Stimulated activated CD4-positive, alpha-beta T cell treated with anti-CD3 and anti-CD28 coated beads, TNF-alpha, amount 100 ng/mL, for 4 hours (primary cell): ENCODE measurements at places on chromosomes 4 and X.

GRCh38 chr4:186715077-186715476, 8.6 kb downstream of the FAT1 start:
- DNase-seq, result no peak

DNA sequence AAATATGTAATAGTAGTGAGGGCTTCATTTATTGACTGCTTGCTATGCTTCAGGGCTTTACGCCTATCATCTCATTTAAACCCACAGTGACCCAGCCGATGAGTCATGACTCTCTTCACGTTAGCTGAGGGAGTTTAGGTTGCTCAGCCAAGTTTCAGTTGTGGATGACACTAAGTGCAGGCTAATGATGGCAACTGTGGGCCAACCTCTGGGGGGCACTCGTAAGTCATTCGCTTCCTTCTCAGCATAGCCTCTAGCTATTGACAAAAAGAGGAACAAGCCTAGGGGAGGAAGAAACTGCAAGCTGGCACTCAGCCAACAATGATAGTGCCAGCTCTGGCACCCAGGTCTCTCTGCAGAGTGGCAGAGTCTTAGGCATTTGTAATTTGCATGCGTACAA, 325.0 kb downstream of the ARHGAP10 start:
- no peak for DNase-seq

DNA sequence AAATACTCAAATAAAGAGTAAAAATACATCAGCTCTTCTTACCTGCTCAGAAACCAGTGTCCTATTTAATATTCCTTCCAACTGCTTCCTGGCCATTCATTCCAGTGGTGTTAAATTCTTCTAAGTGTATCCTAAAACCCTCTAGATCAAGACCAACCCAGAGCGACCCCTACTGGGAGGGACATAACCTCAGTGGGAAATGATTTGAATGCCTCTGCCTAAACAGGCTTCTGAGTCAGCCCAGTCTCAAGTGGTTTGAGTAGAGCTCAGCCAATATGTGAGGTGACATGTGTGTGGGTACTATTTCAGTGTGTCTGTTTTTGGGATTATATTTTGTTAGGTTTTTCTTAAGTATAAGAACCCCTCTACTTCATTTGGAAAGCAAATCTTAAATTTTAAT, 133.6 kb upstream of the ARHGEF9 start:
- no peak for DNase-seq

DNA sequence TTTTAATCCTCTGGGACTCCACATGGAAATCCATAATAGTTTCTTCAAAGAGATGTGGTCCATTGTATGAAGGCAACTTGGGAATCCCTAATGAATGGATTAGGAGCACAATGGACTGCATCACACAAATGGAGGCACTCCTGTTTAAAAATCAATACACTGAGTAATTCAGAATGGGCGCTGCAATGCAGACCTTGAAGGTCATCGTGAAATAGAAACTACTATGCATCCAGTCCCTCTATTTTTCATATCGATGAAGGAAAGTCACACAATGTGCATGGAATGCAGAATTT, 98.8 kb upstream of the EGFL6 start:
- no peak for DNase-seq

GRCh38 chr4:136505020-136505419, 1027.3 kb downstream of the PCDH18 start:
- no peak for DNase-seq

- DNase-seq, result no peak
Observed at GRCh38 chrX:14039344-14039743, 9.7 kb upstream of the GEMIN8 start.

DNA sequence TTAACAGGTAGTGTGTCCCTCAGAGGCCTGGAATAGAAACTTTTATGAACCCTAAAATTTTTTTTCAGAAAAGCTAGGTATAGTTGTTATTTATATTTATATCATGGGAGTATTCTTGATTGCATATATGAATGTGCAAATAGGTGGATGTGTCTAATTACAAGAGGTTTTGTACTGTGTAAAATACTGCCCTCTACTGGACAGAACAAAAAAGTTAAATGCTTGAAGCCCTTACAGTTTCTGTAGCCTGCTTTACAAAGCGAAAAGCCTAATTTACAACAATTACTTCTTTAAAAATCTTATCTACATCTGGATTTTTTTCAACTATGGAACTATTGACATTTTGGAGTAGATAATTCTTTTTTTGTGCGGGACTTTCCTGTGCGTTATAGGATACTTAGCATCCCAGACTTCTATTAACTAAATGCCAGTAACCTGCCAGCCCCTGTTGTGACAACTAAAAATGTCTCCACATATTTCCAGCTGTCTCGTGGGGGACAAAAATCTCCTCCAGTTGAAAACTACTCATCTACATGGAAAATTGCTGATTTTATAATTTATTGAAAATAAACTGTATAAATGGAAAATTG, 35.1 kb downstream of the ENPEP start:
- no peak for DNase-seq

GRCh38 chr4:147785129-147785528, 53.2 kb downstream of the ARHGAP10 start:
- DNase-seq, result no peak

DNA sequence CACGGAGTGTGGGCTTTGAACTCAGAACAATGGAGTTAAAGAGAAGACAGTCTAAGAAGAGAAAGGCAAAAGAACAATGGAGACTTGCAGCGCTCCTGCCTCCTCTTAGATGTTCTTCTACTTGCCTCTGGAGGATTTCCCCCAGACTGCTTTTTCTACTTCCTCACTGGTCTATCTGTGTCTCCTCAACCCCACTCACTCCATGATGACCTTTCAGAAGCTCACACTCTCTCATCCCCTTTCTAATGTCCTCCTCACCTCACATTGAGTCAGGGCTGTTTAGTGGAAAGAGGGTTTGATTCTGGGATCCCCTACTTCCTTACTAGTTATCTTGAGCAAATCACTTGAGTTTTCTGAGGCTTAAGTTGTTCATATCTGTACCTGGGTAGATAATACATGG, 12.2 kb upstream of the HERC6 start:
- no peak for DNase-seq

DNA sequence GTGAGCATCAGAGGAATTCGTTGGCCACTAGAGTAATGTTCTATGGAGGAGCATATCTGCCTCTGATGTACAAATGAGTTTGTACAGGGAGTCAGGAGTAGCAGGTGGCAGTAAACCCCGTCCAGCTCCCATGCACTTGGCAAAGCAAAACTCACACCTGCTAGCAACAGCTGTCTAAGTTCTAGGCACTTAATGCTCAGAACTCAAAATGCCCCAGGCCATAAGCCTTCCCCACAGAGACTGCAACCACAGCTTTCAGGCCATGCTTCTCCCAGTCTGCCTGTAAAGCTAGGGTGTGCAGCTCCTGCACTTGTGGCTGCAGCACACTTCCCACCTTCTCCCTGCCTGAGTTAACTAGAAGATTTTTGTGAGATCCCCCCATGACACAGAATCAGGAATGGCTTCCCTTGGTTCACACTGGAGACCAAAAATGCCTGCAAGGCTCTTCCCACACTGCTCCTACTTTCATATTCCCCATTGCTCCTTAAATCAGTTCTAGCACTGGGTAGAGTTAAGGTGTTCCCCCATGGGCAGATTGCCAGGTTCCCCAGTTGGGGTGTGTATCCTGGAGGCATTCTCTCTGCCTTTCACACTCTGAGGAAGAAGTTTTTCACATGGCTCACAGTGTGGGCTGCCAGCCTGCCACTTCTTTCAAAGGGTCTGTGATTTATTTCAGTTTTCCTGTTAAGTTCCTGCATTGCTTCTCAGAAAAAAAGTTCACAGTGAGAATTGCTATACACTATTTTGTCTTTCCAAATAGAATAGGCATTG, 189.9 kb downstream of the STPG2 start:
- DNase-seq, result no peak

DNA sequence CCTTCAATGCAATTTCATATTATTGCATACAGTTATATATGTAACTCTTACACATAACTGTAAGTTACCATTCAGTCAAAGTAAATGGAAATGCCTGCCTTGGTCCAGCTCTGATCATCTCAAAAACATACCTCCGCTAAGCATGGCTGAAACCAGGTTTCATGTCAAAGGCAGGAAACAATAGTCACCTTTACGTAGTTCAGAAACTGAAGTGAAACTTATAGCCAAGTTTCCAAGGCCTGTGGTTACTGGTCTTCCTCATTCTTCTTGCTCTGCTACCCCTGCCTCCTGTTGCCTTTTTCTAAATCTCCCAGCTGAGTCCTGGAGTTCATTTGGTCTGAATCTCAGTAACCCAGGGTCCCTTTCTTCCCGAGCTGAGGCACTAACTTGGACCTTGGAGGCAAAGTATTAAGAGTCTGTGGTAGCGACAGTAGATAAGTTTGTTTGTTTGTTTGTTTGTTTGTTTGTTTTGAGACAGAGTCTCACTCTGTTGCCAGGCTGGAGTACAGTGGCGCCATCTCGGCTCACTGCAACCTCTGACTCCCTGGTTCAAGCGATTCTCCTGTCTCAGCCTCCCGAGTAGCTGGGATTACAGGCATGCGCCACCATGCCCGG, 30.8 kb downstream of the DAPP1 start:
- DNase-seq, result no peak

- no peak for DNase-seq
Observed at GRCh38 chr4:138398322-138398721, 156.2 kb upstream of the SLC7A11 start.

- DNase-seq, result no peak
Observed at GRCh38 chr4:61666244-61666643, 466.1 kb downstream of the ADGRL3 start.

DNA sequence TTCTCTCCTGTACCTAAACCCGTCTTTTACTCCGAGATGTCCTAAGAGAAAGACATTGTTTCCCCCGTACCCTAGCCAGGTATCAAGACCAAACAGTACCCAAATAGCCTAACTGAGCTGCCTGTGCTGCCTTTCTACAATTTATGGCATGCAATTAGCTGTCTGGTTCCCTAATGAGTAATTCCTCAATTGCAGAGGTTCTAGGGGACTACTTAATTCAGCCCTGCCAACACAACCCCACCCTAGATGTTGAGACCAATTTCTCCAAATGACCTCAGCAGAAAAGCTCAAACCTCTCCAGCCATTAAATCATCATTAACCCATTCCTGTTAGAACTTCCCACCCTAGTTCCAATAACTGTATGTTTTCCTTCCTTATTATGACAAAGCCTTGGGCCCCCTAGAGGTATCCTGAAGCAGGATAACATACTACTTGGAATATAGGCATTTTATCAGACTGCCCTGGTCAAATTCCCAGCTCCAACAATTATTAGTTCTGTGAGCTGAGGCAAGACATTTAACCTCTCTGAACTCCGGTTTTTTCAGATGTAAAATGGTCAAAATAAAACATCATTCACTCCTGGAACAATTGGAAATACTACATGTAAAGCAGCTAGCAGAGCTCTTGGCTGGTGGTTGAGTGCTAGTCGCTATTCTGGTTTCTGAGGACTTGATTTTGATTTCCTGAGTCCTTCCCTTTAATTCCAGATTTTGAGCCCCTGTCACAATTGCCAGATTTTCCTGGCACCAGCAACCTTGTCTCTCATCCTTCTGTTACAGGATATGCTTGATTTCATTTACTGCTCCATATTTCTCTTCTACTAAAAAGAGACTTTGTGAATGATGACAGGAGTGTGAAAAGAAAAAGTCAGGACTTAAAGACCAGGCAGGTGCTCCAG, 244.6 kb upstream of the TENM3 start:
- DNase-seq, result no peak

GRCh38 chr4:14583331-14583730, 418.9 kb upstream of the CPEB2 start:
- DNase-seq, result no peak

DNA sequence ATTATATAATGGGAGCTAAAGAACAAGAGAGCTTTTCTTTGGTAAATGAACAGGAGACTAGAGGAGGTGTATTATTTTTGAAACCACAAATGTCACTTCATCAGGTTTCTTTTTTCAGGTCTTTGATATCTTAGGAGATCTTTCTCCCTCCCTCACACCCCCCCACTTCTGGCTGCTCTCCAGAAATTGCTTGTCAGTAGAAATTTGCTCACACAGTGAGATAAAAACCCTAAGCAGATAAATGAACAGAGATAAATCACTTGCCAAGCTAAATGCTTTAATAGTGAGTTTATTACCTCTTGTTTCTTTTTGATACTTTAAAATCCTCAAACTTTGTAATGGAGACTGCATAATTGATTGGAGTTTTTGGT, 421.2 kb upstream of the TENM3 start:
- no peak for DNase-seq

DNA sequence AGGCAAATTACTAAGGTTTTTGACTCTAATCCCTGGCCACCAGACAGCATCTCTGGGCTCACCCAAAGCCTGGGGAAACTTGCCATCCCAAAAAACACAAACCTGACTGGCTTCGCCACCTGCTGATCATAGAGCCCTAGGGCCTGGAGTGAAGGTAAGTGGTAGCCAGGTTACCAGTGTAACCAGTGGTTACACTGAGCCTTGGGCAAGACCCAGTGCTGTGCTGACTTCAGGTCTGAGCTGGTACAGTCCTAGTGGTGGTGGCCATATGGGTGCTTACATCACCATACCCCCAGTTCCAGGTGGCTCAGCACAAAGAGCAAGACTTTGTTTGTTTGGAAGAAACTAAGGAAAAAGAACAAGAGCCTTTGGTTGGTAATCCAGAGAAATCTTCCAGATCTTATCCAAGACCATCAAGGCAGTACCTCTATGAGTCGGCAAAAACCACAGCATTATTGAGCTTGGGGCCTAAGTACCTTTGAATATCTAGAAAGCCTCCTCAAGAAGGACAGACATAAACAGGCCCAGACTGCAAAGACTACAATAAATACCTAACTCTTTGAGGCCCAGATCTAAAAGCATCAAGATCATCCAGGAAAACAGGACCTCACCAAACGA, 13.7 kb downstream of the MED14 start:
- DNase-seq, result no peak

DNA sequence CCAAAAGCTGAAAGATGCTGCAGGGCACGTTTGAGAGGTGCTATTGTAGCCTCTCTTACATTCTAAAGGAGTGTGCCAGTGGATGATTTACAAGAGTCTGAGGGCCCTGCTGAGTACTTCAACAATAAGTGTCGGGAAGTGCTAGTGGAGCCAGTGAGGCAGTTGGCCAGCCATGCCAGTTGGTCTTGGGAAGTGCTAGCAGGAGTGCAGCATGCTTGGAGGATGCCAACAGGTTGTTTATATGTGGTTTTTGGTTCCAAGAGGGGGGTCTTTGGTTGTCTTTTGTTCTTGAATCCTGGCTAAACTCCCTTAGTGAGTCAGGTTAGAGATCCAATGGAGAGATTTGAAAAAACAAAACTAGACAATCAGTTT, 335.3 kb downstream of the PABPC4L start:
- DNase-seq, result no peak

GRCh38 chr4:105946771-105947170, 51.5 kb downstream of the NPNT start:
- no peak for DNase-seq
